ENCODE measurements at places on chromosomes 1 and 21.

DNA sequence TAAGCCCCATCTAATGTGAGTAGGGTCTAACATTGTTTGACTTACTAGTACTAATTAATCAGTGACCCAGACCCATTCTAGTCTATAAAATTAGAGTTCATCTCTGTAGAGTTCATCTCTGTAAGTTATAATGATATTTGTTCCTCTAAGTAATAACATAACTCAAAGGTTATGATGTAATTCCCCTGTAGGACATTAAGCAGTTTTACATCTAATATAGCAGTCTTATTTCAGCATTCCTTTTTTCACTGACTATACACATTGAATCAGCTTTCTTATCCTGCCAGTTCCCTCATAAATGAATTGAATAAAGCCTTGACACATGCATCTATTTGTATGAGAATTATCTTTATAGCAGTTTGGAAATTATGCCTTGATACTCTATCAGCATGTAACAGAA is 90.9 kb downstream of the SH3GLB1 start:
- DNase-seq = no peak

DNA sequence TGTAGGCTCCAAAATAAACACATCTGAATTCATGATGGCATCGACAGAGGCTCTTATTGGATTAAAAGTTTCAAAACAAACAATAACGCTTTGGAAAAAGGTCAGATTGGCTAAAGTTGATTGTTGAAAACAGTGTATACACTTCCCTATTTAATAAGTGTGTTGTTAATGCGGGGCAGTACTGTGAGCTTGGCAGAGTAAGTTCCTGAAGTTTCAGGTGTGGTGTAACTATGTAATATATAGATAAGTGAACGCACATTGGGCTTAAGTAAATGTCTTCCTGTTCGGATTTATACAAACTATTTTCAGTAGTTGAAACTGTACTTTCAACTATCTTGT is 810 bp downstream of the ZBTB37 start:
- DNase-seq = no peak

DNA sequence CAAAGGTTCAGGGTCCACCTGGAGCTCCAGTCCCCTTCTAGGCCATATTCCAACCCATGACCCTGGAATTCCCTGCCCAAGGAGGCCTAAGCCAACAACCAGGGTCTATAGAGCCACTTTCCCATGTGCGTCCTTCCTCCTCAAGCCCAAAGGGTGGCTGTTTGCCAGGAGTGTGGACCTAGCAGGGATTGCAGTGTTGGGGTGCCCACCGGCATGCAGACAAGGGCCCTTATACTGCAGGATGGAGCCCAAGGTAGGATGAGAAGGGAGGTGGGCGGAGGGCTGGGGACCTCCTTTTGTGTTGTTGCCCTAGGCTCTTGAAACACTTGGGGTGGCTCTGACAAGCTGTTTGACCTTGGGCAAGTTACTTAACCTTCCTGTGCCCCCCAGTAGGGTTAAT is 19.7 kb upstream of the ADGRB2 start:
- DNase-seq = no peak

DNA sequence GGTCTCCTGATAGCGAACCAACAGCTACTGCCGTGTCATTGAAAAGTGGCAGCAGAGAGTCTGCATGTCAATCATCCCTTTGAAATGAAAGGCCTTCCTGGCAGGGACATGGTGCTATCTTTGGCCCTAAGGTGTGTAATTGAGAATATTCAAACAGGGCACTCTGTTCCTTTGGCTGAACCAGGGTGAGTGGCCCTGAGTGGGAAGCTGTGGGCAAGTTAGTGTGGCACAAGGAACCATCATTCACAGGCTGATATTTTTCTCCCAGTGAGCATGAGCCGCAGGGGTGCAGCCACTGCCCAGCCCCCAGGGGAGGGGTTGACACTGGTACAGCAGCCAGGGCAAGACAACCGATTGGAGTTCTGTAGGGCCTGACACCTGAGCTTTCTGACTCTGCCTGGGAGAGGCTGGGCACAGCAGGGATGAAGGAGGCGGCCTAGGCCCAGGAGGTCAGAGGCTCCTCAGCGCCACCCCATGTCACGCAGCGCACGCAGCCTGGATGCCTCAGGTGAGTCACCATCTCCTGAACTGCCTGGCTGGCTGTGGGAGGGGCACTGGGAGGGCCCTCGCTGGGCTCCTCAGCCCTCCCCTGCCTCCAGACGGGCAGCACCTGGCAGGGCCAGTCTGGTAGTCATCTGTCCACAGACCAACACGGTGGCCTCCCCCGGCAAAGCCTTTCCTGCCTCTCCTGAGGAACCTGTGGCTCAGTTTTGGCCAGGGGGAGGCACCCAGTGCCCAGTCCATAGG is 13.2 kb downstream of the QSOX1 start:
- no peak for DNase-seq

Data from BE2C (cell line).